Stimulated activated CD8-positive, alpha-beta memory T cell treated with anti-CD3 and anti-CD28 coated beads, Interleukin-2, amount 100 ng/mL, for 48 hours (primary cell): ENCODE measurements at places on chromosomes 6 and 20.

GRCh38 chr20:63594043-63594561, 20.1 kb upstream of the HELZ2 start:
- no peak for DNase-seq

GRCh38 chr6:150322466-150322871, 46.3 kb upstream of the IYD start:
- no peak for DNase-seq

DNA sequence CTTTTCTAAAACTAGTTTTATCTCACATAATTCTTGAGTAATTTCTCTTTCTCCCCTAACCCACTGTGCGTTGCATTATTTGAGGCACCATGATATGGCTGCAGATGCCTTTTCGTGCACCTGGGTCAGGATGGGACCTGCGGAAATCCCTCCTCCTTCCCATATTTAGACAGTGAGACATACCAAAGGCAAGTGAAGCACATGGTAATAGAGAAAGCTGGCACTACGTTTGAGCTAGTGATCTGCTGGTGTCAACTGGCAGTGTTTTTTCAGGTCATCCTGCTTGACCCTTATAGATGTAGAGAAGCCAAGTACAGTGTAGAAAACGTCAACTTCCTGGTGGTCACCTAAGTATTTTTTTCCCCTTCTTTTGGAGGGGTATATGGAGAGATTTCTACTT, 71.7 kb downstream of the FOXO3 start:
- DNase-seq, result no peak

DNA sequence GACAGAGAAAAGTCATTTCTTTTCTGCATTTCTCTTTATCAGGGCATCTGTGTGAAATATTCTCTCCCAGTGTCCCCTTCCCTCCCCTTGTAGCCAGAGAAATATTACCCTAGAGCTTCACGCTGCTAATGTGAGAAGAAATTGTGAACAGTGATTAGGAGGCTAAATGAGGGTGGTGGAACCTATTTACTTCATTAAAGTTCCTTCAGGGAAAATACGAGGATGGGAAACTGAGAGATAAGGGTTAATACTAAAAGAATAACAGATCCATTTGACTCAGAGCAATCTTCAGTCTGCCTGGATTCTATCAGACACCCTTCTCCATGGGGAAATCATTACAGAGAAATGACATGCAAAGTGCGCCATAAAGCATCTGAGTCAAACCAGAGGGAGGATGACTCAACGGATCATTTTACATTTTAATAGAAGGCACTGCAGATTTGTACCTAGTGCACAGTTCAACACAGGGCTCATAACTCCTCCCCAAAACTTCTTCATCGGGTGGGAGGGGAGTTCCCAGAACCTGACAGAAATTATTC, 131.3 kb downstream of the GJA10 start:
- no peak for DNase-seq

- no peak for DNase-seq
These were observed 18.0 kb upstream of the MAFB start for GRCh38 chr20:40706977-40707582.

GRCh38 chr6:33822575-33823395, 19.0 kb upstream of the MLN start:
- DNase-seq, result no peak

GRCh38 chr20:23050076-23050838, 785 bp upstream of the THBD start:
- no peak for DNase-seq
